CD4-positive, CD25-positive, alpha-beta regulatory T cell (primary cell): ENCODE measurements at places on chromosomes 3 and 15.

DNA sequence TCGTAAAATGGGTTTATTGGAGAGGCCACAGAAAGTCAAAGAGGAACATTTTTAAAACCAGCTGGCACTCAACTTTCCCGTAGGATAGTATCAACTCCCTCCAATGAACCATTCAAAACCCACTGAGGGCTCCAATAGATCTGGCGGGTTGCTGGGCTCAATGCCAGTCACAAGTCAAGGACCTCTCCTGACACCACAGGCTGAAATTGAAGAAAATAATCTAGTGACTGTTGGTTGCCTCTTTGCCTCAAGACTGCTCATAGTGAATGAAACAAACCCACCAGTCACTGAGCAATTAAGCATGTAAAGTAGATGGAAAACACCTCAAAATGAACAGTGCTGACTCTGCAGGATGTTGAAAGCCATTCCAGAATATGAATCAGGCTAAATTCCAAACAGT lies 500.6 kb upstream of the AGTR1 start:
- DNase-seq: no peak

DNA sequence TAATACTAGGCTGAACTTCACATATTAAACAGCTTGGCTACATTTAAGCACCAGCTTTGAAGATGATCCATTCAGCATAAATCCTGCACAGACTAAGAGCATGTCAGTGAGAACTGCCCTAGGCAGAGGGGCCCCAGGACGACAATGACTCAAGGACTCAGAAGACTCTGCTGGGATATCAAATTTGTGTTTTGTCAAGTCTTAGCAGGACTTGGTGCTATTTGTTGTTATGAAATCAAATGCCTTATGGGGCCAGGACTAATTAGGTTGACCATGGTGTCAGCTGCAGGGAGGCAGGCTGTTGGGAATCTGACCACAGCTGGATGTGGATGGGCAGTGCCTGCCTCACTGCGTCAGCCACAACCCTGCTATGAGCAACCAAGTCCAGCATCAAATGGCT lies 91.8 kb downstream of the RYR3 start:
- DNase-seq: no peak

GRCh38 chr15:31230630-31231485 lies 95.8 kb upstream of the KLF13 start:
- no peak for DNase-seq

- no peak for DNase-seq
Observed at GRCh38 chr15:67156834-67157233, 91.4 kb downstream of the SMAD3 start.

DNA sequence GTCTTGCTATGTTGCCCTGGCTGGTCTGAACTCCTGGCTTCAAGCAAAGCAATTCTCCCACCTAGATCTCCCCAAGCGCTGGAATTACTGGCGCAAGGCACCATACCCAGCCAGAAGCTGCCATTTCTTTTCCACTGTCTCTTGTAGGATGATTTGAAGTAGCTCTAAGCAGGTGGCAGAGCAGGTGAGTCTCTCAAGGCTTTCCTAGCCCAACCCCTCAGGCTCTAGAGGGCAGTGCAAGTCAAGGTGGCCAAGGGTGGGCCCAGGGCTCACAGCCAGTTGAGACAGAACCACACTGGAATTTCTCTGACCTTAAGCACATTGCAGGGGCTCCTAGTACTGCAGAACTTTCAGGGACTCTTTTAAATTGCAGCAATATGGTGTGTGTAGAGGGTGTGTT lies 15.6 kb upstream of the DAG1 start:
- no peak for DNase-seq

- DNase-seq: peak; percentile 81
Observed at GRCh38 chr3:113531826-113532697, at the start of gene SIDT1. Gene SIDT1, plus strand, starts transcription at chr3:113532555. Its CDS starts 467 bp downstream, at chr3:113533022.
